ENCODE measurements at places on chromosomes 5 and 9. TPM values are rescaled to one million over a fixed set of nuclear protein-coding genes. Genes with fewer than 3 reads are reported as not detected.

The PCDHA9 gene
- total RNA-seq: not detected

The SECISBP2 gene
- total RNA-seq: 106 TPM

The FABP6 gene
- not detected for total RNA-seq

The BAAT gene
- not detected for total RNA-seq

The GZMA gene
- 11.3 TPM for total RNA-seq

All from T-helper 17 cell (primary cell).